ENCODE measurements at places on chromosomes 13 and 19.

DNA sequence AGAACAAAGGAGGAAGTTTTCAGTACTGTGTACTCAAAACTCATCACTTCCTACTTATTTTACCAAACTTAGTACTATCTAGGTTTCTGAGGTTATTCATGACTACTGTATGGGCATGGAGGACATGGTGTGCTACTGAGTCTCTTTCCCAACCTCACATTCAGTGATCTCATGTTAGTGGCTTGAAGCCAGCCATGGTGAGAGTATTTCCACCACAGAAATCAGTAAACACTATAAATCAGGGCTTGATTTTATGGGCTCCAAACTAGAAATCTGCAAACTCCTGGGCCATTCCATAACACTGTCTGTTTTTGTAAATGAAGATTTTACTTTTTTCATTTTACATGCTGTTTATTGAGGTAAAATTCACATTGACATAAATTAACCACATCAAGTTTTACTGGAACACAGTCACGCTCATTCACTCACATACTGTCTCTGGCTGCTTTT is 19.7 kb downstream of the MED26 start:
- DNase-seq: no peak

DNA sequence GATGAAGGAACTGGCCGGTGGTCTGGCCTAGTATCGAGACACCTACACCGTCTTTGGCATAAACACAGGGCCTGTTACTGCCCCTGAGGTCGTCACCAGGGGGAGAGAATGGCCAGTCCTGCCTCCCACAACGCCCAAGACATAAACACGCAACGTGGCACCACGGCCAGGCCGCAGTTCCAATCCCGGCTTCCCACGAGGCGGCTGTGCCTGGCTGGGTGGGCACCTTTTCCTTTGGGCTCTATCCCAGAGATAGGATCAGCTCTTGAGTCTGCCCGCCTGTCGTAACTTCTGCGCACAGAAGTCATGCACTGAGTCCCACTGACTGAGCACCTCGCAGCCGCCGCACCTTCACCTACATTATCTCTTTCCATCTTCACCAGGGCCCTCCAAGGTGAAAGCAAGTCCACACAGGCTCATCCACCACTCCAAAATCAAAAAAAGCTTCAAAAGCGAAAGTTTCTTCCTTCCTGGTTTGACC is 1.1 kb downstream of the MIER2 start:
- DNase-seq: peak; percentile 30

- DNase-seq: no peak
Observed at GRCh38 chr13:95437561-95437960, 115.0 kb upstream of the CLDN10 start.

- no peak for DNase-seq
Observed at GRCh38 chr13:95707442-95708390, 30.8 kb downstream of the DNAJC3 start.

DNA sequence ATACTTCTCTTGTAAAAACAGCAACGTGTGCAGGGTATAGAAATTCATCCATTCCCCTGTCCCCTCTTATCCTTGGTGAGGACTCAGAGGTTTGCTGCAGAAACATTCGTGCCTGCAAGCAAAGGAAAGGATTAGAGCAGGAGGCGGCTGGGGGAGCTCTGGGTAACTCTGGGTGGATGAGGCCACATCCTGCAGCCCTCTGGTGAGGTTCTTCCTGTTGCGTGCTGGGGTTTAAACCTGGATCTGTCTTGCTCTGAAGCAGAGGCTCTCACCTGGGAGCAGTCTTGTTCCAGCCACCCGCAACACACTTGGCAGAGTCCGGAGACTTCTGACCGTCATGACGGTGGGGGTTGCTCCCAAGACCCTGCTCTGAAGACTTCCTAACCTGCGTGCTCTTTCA is 69.2 kb downstream of the ATP11A start:
- DNase-seq: no peak

DNA sequence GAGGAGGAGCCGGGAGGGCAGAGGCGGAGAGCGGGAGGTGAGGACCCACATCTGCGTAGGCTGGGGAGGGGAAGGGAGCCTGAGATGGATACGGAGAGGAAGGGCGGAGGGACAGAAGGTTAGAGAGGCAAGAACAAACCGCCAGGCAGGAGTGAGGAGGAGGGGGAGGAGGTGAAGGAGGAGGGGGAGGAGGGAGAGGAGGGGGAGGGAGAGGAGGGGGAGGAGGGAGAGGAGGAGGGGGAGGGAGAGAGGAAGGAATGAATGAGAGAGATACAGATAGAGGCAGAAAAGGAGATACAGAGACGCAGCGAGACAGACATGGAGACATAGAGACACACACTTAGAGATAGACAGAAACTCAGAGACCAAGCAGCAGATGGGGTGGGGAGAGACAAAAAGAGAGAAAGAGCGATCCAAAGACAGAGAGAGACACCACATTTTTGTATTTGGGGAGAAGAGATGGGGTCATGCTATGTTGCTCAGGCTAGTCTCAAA is 782 bp upstream of the CA11 start:
- no peak for DNase-seq

GRCh38 chr19:33187183-33187540 is 7.0 kb upstream of the LRP3 start:
- no peak for DNase-seq

- DNase-seq: no peak
Observed at GRCh38 chr13:97268772-97269171, 46.6 kb downstream of the MBNL2 start.

GRCh38 chr19:56806639-56807038 is 33.9 kb downstream of the PEG3 start:
- no peak for DNase-seq

- DNase-seq: no peak
Observed at GRCh38 chr19:54211235-54211634, 10.6 kb downstream of the RPS9 start.

DNA sequence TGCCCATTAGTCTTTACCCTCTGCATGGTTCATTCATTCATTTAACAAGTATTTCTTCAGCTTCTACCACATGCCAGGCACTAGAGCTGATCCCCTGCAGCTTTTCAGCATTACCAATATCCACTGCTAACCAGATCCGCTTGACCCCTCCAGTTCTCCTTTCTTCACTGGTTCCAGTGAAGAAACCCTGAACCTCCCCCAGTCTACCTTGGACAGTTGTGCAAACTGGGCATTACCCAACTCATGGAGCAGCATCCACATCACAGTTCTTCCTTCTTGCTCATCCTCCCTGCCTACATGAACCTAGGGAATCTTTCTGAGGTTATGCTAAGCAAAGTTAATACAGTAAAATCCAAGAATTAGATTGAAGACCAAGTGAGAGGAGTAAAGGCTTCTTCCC is 78.7 kb upstream of the SERP2 start:
- no peak for DNase-seq

GRCh38 chr19:46862974-46863632 is 2.3 kb downstream of the ARHGAP35 start:
- DNase-seq: no peak

GRCh38 chr13:19382111-19382510 is 179.2 kb downstream of the TPTE2 start:
- no peak for DNase-seq

DNA sequence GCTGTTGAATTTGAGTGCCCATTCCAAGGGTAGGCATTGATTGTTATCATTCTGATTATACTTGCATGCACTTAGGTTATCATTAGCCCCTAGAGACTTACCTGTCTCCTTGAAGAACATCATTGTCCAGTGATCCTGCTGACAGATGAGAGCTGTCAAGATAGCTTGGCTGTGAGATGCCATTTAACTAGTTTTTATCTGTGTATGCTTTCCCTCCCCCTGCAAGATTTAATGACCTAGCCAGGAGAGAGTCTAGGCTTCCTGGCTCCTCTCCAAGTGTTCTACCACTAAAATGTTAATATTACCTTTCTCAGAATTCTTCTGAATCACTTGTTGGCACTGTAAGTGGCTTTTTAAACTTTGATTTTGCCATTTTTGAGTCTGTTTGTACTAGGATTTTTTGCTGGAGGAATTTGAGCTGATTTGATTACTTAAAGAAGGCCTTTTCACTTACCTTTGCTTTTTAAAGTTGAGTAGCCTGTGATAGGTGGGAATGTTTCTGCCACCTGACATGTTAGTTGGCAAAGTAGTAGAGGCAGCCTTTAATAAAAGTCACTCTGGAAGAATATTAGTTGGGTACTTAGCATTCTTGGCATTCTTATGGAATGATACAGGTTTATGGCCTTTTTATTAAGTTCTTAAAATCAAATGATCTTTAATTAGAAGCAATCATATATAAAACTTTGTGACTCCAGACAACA is 41.1 kb downstream of the ARHGAP35 start:
- no peak for DNase-seq

- no peak for DNase-seq
Observed at GRCh38 chr13:33272531-33273124, 12.9 kb downstream of the STARD13 start.

DNA sequence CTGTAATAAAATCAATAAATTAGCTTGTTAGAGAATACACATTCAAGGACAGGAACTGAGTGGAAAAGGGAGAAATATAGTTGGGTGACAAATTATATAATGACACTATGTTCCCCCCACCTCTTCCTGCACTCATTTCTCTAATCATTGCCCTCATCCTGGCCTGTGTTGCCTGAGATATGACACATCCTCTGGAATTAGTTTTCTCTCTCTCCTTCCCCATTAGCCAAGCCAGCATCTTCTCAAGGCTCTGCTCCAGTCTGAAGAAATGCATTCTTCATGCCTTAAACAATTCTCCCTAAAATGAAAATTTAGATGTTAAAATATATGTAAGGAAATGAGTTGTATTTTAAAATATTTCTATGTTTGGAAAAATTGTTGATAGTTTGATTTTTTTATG is 280.3 kb downstream of the POU4F1 start:
- DNase-seq: no peak

DNA sequence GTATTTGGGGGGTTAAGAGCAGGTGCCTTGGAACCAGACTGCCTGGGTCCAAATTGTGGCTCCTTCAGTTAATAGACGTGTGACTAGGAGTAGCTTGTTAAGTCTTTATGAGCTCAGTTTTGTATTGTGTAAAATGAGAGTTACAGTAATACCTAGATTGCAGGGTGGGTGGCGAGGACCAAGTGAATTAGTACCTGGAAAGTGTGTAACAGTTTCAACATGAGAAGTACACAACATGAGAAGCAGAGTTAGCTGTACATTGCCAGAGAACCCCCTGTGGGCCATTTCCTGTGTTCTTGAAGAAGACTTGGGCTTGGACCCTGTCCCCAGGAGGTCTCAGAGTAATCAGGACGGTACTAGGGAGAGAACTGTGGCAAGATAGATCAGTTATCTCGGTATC is 36.8 kb downstream of the PPP2R1A start:
- no peak for DNase-seq

DNA sequence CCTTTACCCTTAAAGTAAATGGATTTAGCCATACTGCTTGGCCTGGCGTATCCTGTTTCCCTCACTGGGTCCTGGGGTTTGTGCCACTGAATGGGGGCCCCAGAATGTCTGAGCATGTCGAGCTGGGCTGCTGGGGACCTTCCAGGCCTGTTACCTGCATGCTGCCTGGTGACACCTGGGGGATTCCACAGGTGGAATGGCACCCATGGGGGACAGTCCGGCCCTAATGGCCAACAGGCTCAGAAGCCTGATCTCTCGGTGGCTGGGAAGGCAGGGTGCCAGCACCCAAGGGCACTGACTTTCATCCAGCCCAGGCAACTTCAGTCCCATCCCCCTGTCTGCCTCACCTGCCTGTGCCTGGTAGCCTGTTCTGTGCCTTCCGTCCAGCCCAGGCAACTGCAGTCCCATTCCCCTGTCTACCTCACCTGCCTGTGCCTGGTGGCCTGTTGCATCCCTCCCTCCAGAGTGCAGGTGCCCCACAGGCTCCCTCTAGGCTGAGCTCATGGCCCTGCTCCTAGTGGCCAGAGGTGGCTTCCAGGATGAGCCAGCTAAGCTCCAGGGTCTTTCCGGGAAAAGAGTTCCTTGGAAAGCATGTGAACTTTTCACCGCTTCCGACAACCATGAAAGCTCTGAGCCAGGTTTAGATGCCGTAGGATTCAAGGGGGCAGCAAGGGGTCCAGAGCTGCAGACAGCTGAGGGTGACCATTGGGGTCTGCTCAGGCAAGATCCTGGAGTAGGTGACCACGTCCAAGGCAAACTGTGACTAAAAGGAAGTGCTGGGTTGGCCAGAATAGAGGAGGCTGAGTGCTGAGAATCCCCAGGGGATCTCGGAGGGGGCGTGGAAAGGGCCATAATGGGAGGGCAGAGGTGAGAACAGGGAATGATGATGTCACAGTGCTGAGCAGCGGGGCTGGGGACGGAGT is 30.3 kb upstream of the ZNF492 start:
- DNase-seq: no peak

DNA sequence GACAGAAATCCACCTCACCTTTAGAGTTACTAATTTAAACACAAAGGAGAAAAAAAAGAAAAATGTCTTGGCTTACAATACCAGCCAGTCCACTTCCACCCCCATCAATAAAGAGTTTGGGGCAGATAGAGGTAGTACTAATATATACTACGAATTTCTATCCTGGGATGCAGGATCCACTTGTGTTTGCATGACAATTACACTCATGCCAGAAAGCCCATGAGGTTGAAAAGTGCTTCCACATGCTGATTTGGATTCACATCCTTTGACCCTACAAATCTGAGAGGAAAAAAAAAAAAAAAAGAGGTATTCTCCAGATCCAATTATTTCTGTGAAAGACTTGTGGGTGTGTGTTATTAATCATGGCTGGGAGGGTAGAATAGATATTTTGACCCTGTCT is 335.2 kb downstream of the SLITRK1 start:
- DNase-seq: no peak

- no peak for DNase-seq
Observed at GRCh38 chr19:31066385-31066784, 282.9 kb downstream of the TSHZ3 start.

- peak; percentile 65 for DNase-seq
Observed at GRCh38 chr19:18494267-18494607, 27.6 kb downstream of the ELL start.

- DNase-seq: no peak
Observed at GRCh38 chr13:109345433-109345941, 440.9 kb downstream of the IRS2 start.

GRCh38 chr13:60617991-60618733 is 221.1 kb downstream of the TDRD3 start:
- DNase-seq: no peak

GRCh38 chr13:85564598-85564997 is 234.6 kb downstream of the SLITRK6 start:
- no peak for DNase-seq

DNA sequence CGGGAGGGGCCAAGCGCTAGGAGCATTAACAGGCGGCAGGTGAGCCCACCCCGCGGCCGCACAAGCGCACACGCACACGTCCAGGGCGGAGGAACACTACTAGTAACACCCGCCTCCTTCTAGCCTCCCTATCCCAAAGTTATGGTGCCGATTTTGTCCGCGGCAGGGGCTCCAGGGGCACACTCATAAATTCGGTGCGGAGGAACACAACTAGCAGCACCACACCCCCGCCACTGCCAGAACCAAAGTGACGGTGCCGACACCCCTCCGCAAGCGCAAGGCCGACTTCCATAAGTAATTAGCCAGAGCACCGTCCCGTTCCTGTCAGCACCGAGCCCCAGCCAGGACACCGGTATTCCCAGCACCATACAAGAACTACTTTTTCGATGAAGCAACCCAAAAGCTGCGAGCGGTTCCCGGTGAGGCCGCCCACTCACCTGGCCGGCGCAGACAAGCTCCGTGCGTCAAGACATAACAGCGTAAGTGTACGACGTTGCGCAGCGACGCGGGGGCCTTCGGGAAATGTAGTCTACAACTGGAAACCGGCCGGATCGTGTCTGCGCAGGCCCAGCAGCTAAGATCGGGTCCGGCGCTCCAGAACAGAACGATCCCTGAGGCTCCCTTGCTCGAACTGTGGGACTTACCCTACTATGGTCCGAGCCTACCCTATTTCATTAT is at the start of the genes ZNF540 and ZNF571:
Gene ZNF540 (plus strand): TSS at position 573 of the 678 bp plus-strand sequence. CDS start 3,572 bp downstream, outside the sequence.
Gene ZNF571 (minus strand): TSS at position 489 of the 678 bp plus-strand sequence. CDS start 8,116 bp downstream, outside the sequence.
- DNase-seq: peak; percentile 95
